ENCODE measurements at places on chromosomes 7 and 10. TPM values are rescaled to one million over a fixed set of nuclear protein-coding genes. Genes with fewer than 3 reads are reported as not detected.

Gene LRRN3
- total RNA-seq = 0.15 TPM

DNA sequence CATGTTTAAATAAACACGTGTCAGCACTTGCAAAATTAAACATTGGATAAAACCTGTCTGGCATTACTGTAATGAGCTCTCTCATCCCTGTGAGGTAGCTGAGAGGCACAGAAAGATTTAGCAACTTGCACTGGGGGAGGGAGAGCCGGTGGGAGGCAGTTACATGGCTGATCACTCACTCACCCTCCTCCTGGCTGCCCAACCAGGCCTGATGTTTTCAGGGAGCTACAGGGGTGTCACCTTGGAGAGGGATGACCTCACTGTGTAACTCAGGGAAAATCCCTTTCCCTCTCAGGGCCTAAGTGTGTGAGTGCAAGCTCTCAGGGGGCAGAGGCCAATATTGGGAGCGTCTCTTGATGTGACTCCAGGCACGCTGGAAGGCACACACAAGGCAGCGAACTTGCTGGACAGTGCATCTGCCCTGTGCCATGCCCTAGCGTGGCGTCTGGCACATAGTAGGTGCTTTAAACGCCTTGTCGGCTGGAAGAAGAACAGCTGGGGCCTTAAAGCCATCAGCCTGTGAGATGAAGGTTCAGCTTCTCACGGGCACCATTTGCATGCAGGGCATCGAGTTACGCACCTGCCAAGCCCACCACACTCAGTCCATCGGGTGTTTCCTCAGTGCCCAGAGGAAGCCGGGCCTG is 51.1 kb downstream of the ELFN1 start:
- DNase-seq = peak; percentile 3

DNA sequence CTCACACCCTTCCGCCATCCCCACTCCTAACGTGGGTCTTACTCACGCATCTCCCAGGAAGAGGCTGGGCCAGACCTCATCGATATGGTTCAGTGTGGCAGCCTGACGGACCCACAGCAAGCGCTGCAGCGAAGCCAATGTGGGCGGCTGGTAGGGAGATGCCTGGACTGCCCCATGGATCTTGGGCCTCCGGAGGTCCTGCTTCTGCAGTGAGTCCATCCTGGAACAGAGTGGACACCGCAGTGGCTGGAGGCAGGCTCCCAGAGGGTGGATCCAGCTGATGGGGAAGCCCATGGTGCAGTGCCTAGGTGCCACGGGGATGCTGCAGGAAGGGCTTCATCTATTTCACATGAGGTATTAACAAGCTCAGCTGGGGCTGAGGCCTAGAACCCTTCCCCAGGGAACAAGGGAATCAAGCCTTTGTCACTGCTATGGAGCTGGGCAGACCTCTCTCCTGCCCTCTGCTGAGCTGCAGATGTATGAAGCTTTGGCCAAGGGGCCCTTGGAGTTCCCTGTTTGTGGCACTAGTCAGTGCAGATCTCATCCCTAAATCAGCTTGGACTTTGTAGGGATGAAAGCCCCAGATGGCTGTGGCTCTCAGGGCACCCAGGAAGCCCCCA is 13.7 kb upstream of the SAMD8 start:
- no peak for DNase-seq

- DNase-seq = no peak
Measured at GRCh38 chr7:81183326-81183725, 264.5 kb upstream of the SEMA3C start.

DNA sequence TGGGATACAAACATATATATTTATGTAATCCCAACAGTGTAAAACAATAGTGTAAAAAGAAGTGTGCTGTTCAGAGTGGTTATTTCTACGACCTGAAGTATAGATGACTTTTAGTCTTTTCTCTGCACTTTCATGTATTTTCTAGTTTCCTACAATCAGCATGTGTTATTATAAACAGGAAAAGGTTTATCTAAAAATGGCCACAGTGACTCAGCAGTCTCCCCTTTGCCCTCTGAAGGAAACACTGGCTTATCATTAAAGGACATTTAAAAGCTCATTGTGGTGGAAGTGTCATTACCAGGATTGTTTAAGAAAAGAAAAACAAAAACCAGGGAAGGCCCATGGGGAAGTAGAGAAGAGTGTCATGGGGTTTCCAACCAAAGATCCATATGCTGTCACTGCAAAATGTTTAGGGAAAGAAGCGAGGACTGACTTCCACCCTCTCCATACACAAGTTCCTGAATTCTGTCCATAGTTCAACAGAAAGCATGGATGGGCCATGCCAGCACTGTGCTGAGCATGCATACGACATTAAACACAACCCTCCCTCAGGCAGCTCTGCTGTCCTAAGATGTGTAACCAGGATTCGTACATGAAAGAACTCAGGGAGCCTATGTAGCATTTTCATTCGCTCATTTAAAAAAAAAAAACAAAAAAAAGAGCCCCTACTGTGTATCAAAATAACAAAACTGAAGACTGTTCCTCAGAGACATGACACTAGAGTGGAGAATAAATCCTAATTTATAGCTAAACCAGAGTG is 10.2 kb downstream of the CYREN start:
- DNase-seq = no peak

GRCh38 chr7:119724041-119724792 is 548.8 kb upstream of the KCND2 start:
- no peak for DNase-seq

Measured in psoas muscle (tissue), 8 donors.